Muscle of arm (tissue), 14 donors: ENCODE measurements at places on chromosomes 12 and 14. TPM values are rescaled to one million over a fixed set of nuclear protein-coding genes. Genes with fewer than 3 reads are reported as not detected.

Gene BCL2L14
- polyA plus RNA-seq: 0.62 TPM

Gene SFSWAP
- 33.1 TPM for polyA plus RNA-seq

Gene LHX5
- not detected for polyA plus RNA-seq

Gene KRT83
- polyA plus RNA-seq: not detected

Gene ARF3
- polyA plus RNA-seq: 57.9 TPM

- no peak for DNase-seq
Observed at GRCh38 chr12:1925684-1926006, 7.2 kb upstream of the CACNA2D4 start.

- DNase-seq: no peak
Observed at GRCh38 chr14:103209054-103209453, 85.8 kb downstream of the TNFAIP2 start.

DNA sequence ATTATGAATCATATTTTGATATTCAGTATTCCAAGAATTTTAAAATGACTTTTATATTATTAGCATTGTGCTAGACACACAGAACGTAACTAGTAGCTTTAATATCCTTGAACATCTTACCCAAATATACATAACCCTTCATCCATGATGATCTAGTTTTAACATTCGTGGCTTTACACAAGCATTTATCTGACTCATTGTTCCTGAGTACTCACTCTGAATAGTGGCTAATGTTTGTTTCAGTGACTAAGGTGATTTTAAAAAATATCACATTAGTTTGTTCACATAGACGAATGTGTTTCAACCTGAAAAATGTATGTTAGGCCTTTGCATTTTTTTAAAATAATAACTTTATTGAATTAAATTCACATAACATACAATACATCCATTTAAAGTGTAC, 80.0 kb upstream of the PTPRQ start:
- DNase-seq: no peak

DNA sequence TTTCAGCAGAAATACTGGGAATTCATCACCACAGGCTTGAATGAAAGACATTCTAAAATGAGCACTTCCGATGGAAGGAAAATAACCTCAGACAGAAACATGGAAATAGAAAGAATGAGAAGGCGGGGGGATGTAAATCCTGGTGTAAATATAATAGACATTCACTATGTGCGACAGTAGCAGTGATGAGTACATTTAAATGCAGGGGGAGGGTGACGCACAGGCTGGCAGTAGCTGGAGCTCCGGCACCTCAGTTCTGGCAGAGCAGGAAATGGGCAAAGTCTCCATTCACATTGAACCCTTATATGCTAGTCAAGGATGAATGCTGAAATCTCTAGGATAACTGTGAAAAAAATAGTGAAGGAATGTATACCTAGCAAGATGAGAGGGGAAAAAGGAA, 172.7 kb upstream of the C14orf180 start:
- DNase-seq: no peak

- no peak for DNase-seq
Observed at GRCh38 chr12:83389237-83389996, 702.7 kb downstream of the TMTC2 start.

DNA sequence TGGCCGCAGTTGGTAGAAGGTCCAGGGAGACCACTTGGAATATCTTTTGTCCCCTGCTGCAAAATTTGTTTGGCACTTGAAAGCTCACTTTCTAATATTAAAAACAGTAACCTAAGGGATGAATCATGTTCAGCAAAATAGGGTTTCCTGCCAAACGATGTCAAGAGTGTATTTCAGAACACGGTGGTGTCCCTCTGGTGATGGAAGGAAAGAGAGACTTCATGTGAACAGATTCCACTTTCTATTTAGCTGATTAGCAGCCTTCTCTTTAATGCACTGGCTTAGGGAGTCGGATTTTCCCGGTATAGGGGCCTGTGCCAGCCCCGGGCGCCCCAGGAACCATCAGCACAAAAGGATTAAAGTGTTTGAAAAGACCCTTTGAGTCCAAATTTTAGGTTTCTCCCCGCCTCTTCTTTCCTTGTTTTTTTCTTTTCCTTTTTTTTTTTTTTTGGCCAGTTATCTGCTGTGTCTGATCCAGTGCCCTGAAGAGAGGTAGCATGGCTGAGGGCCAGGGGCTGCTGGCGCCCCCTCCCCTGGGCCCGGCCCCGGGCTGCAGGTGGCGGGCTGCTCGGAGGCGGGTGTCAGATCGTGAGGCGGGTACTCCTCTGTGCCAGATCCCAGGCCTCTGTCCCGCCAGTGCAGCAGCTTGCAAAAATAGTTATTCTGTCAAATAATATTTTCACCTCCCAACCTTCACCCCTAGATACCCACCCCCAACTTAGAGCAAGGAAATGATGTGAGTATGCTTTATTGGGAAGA, 88.3 kb downstream of the TESC start:
- no peak for DNase-seq

- no peak for DNase-seq
Observed at GRCh38 chr12:79537675-79538074, 153.1 kb downstream of the PAWR start.

DNA sequence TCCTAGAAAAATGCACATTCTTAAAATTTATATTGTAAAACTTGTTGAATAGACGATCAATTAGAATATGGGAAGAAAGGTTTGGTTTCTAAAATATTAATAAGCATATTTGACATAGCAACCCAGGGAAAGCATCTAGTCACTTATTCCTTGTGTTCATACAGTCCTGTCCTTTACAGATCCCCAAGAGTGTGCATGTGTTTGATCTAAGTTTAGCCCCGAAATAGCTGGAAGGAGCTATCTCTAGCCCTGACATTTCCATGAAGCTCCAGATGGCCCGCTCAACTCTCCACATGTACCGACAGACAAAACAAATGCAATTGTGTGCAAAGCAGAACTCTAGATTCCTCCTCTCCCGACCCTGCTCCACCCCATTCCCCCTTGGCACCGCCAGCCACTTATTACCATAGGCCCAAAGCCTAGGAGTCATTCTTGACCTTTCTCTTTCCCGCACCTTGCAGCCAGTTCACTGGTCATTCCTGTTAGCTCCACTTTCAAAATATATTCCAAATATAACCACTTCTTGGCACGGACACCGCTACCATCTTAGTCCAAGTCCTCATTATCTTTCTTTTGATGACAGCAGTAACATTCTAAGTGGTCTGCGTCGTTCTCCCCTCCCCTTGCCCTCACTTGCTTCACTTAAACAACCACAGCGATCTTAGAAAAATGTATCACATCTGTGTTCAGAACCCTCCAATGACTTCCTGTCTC, 45.4 kb upstream of the GZMB start:
- no peak for DNase-seq

DNA sequence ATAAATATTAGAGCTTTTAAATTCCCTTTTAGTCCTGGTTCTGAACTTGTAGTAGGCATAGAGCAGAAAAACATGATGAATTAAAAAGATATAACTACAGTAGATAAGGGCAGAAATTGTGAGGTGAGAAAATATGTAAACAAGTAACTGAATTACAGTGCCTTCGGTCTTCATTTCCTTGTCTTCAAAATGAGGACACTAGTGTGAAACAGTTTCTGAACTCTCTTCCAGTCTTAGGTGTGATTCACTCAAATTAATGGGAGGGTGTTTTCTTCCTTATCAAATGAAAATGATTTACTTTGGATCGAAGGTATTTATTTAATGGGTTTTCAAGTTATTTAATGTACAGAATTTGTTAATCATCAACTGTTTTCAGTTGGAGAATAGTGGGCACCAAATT, 1.5 kb downstream of the FGD4 start:
- no peak for DNase-seq

DNA sequence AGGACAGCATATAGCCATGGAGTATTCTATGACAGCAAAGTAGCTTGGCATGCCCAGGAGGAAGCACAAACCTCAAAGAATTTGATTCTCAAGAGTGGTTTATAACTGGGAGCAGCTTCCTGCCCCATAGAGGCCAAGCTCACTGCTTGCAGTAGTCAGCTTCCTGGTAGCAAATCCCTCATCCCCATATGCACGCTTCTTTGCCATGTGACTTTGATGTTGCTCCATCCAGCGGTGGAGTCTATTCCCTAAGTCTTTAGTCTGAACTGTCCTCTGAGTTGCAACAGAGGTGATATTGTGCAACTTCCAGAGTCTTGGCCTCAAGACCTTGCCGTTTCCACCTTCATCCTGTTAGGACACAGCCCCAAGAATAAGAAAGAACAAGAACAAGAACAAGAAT, 996.8 kb upstream of the TMEM132C start:
- DNase-seq: no peak
